ENCODE measurements at places on chromosomes 12 and 14. TPM values are rescaled to one million over a fixed set of nuclear protein-coding genes. Genes with fewer than 3 reads are reported as not detected.

SYCP3 gene
- not detected for total RNA-seq

AMN gene
- 0.39 TPM for total RNA-seq

GLT8D2 gene
- 0.25 TPM for total RNA-seq

DAO gene
- not detected for total RNA-seq

RFX4 gene
- total RNA-seq, result not detected

ZFHX2 gene
- total RNA-seq, result 1.1 TPM

CCDC38 gene
- total RNA-seq, result 0.09 TPM

ANO4 gene
- 0.14 TPM for total RNA-seq

EFS gene
- not detected for total RNA-seq

LMNTD1 gene
- not detected for total RNA-seq

TBC1D30 gene
- total RNA-seq, result 1.9 TPM

EIF2S3B gene
- 0.29 TPM for total RNA-seq

TPH2 gene
- total RNA-seq, result not detected

SERPINA12 gene
- not detected for total RNA-seq

AICDA gene
- 0.13 TPM for total RNA-seq
